Dermis lymphatic vessel endothelial cell (primary cell): ENCODE measurements at places on chromosomes 12 and 14. TPM values are rescaled to one million over a fixed set of nuclear protein-coding genes. Genes with fewer than 3 reads are reported as not detected.

Gene KICS2
- 2.6 and 5.3 TPM in 2 replicates for total RNA-seq

Gene ARG2
- 23.0 and 47.6 TPM in 2 replicates for total RNA-seq

Gene LRP6
- 55.8 and 67.1 TPM in 2 replicates for total RNA-seq

Gene ANKRD52
- total RNA-seq: 10.1 and 12.2 TPM in 2 replicates

Gene NFATC4
- 0.34 and 0.65 TPM in 2 replicates for total RNA-seq

Gene HEATR5A
- 31.5 and 34.5 TPM in 2 replicates for total RNA-seq
